ENCODE measurements at places on chromosomes 6 and 20. TPM values are rescaled to one million over a fixed set of nuclear protein-coding genes. Genes with fewer than 3 reads are reported as not detected.

DNA sequence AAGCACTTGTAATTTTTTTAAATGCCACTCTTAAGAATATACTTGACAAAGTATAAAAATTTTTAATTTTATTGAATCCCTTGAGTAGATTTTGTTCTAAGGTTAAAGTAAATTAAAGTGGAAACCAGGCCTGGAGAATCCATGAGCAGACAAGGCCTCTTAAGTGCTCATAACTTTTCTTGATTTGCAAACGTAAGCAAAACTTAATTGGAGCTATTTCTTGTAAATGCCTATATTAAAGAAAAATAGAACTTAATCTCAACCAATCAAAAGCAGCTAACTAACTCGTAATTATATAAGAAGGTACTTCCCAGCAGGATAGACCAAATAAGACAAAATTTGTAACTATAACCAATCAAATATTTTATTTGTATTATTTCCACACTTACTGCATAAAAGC lies 12.7 kb upstream of the DEFB129 start:
- DNase-seq = no peak

DNA sequence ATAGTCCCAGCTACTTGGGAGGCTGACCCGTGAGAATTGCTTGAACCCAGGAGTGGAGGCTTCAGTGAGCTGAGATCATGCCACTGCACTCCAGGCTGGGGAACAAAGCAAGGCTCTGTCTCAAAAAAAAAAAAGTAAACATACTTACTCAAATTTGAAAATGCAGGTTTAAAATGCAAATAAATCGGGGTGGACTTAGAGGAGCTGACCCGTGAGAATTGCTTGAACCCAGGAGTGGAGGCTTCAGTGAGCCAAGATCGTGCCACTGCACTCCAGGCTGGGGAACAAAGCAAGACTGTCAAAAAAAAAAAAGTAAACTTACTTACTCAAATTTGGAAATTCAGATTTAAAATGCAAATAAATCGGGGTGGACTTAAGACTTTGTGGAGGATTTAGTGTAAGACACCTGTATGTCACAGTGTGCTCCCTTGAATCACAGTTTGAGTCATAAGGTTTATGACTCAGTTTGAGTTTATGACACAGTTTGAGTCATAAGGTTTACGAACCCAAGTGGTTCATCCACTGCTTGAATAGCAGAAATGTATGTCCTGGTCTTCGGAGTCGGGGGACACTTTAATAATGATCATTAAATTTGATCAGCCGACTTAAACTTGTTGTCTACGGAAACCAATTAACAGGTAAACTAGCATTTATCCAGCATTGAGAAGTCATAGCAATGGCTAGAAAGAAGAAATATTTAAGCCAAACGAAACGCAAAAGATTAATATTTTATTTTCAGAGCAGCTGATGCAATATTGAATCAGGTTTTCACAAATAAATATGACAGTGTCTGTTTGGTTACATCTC lies 6.8 kb upstream of the MRPS10 start:
- DNase-seq = no peak

GRCh38 chr6:156316583-156317125 lies 460.5 kb upstream of the ARID1B start:
- no peak for DNase-seq

TXLNB gene
- total RNA-seq = 188 TPM

DNA sequence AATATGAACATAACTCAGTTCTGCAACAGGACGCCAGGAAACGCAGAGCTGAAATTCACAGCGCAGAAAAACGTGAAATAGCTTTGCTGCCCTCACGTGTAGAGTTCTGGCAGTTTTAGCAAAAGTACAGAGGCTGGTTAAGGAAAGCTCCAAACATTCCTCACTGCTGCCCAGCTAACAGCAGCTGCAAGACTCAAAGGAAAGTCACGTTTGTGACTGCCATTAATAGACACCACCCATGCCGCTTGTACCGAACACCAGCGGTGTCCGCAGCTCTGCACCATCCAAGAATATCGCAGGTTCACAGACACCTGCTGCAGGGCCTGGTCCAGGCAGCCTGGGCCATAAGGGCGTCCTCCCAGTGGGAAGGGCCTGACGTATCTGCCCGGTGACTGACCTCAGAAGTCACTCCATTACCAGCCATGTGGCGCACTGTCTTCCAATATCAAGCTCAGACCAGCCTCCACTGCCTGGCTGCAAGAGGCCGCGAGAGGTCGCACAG lies 61.4 kb downstream of the WDR27 start:
- DNase-seq = peak; percentile 64

All from tongue (tissue), 3 donors.